ENCODE measurements at places on chromosomes 1 and 21.
A peak's percentile ranks its signal among the peaks of the same experiment; 100 is the strongest.

GRCh38 chr1:43441894-43442637 lies 11.7 kb downstream of the HYI start:
- no peak for DNase-seq

DNA sequence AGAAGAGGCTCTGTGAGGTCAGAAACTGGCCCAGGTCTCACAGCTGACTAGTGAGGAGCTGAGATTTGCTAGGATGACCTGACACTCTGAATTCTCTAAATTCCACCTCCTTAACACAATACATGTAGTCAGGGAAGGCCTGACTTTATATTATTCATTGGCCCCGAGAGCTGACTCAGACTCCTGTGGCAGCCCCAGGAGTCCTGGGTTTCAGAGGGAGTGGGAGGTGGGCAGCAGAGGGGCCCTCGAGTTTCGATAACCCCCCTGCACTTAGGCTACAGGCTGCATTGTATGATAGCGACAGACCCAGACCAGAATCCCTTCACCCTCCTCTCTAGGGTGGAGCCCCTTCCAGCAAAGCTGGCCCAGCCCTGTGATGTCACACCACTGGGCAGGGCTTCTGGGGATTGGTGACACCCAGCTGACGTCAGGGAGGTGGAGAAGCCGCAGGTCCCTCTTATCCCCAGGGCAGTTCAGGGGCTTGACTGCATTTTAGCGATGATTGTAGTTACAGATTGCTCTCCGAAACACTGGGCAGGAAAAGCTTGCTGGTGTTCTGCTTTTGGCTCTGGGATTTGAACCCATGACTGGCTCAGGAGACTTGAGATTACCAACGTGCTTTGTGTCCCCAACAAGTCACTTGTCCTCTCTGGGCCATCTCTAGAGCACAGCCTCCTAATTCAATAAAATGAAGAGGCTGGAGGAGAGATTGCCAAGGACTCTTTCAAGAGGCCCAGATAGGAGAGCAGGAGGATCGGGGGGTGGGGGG lies 17.0 kb upstream of the GPR37L1 start:
- no peak for DNase-seq

DNA sequence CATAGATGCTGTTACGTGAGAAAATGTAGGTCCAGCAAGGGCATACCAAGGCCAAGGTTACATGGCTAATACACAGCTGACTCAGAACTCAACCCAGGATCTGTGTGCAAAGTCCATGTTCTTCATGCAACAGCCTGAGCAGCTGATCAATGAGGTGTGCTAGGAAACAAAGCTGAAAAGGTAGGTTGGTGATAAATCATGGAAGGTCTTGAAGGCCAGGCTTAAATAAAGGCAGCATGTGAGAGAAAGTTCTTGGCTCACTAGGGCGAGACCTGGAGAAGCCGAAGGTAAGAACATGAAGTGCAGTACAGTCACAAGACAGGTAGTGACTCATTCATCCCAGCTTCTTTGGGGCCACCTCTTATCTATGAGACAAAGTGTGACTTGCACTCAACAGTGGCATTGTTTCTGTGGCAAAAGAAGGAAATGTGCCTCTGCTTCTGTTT lies 33.4 kb downstream of the TLR5 start:
- no peak for DNase-seq

DNA sequence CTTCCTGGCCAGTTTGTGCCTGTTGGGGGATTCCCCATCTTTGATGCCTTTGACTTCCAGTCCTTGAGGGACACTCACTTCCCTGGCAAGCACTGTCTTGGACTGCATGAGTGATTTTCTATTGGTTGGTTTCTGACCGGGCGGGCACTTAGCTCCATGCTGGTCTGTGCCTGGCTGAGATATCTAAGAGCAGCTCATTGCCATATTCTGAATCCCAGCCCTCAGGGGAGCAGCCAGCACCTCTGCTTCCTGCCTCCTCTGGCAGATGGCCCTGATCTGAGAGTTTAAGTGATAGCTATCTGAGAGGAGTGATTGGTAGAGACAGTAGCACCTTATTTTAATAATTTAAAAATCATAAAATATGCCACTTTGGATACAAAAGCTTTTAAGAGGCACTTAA lies 52.5 kb downstream of the DISC1 start:
- no peak for DNase-seq

GRCh38 chr21:37358397-37358796 lies 8.2 kb upstream of the DYRK1A start:
- no peak for DNase-seq

DNA sequence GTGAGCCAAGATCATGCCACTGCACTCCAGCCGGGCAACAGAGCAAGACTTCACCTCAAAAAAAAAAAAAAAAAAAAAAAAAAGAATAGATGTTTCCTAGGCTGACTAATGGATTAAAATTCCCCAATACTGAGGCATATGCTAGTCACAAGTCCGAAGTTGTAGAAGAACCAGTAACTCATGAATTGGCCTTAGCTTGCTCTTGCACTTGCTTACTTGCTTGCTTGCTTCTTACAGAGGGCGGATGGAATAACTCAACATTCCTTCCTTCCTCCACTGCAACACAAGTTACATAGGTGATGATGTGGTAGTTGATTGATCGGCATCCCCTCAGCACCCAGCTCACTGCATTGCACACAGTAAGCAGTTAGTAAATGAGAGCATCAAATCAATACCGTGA lies 2.8 kb upstream of the TARS2 start:
- DNase-seq, result no peak

GRCh38 chr1:150760013-150760412 lies 5.6 kb downstream of the CTSS start:
- DNase-seq, result no peak

- DNase-seq, result no peak
These were observed 4.8 kb downstream of the CD53 start for GRCh38 chr1:110877776-110878175.

GRCh38 chr1:208251015-208251414 lies 6.8 kb upstream of the PLXNA2 start:
- no peak for DNase-seq

- no peak for DNase-seq
These were observed 1.4 kb downstream of the ACKR1 start for GRCh38 chr1:159206110-159206509.

GRCh38 chr1:184813528-184814089 lies 59.0 kb upstream of the EDEM3 start:
- no peak for DNase-seq

DNA sequence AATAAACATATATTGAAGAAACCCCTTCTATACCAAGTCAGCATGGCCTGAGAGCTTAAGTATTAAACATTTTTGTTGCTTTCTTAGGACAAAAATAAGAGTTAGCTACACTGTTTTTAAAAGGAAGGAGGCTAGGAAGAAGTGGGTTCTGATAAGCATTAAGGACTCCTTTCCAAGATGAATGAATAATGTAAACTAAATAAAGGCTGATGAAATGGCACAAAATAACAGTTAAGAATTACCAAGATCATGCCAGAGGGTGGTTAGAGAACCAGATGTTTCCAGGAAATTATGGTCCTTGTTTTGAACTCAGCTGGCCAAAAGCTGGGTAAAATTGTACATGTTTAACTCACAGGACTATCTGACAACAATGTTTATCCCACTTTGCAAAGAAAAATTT lies 114.1 kb upstream of the ETS2 start:
- no peak for DNase-seq

- peak; percentile 54 for DNase-seq
These were observed at the start of gene MIA3 for GRCh38 chr1:222618001-222618879. Gene MIA3, plus strand, starts transcription at chr1:222618097. Its CDS starts 14 bp downstream, at chr1:222618111.

GRCh38 chr1:52553362-52554266 lies 722 bp upstream of the TUT4 start:
- peak; percentile 92 for DNase-seq

- no peak for DNase-seq
These were observed 36.3 kb downstream of the PTGFRN start for GRCh38 chr1:116945996-116946395.

- DNase-seq, result no peak
These were observed 35.1 kb upstream of the LBR start for GRCh38 chr1:225462714-225463574.

DNA sequence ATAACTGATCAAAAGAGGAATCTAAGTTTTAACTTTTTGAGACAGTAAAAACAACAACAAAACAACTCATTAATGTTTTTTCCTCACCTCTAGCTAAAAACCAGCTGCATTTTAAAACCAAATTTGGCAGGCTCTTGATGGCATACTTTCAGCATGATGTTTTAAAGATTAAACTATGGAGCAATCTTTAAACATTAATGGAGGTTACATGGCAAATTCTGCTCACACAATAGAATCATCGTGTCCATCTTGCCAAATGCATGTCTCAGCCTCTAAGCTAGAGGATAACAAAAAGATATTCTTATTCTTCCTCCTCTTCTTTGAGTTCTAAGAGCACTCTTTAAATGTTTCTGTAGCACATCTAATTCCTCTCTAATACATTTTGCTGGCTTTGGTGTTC lies 579.8 kb upstream of the PKN2 start:
- no peak for DNase-seq

GRCh38 chr1:199691540-199691939 lies 336.0 kb upstream of the NR5A2 start:
- DNase-seq, result no peak

- no peak for DNase-seq
These were observed 8.4 kb upstream of the SMYD3 start for GRCh38 chr1:246515390-246516005.

DNA sequence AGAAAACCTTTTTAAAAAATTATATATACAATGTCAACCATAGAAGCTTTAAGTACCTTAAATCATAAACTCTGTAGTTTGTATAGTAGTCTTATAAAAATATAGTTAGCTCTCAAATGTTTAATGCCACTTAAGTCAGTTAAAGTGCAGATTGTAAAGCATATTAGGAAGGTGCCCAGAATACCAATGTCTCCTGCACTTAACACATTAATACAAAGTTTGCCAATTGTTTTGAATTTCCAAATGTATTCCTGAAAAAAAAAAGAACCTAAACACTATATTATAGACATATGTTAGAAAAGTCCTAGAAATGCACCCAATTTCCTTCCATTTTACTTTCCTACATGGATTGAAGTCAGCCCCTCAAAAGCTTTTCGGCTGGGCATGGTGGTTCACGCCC lies 12.1 kb downstream of the F3 start:
- DNase-seq, result no peak

DNA sequence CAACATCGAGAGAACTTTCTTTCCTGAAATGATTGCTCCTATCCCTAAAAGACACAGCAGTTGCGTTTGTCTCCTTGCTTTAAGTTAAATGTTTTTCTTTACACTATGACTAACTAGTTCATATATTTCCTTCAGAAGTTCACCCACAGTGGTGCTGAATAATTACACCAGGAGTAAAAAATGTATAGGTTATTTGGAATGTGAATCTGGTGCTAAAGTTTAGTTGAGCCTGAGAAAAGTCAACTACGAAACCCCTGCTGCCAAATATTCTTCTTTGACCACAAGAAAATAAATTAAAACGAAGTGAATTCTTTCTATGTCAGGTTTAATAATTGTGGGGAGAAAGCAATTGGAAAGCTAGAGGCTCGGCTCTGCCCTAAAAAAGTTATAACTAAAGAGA lies 52.8 kb downstream of the C4BPA start:
- no peak for DNase-seq

GRCh38 chr1:168224991-168225390 lies 813 bp upstream of the SFT2D2 start:
- no peak for DNase-seq

DNA sequence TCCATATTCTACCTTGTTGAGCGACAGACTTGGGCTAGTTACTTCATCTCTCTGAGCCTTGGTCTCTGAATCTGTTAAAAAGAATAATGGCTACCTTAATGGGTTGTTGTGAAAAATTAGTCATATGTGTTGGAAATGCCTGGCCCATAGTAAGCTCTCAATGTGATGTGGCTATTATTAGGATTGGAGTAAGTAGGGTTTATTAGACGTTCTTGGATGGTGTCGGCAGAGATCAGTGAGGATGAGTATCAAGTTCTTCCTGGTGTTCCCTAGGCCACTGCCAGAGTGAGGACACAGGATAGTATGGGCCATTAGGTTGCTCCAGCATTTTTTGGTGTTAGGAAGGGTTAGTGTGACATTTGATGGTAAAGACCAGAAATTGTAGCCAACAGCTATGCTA lies 121.1 kb upstream of the DUSP10 start:
- no peak for DNase-seq

DNA sequence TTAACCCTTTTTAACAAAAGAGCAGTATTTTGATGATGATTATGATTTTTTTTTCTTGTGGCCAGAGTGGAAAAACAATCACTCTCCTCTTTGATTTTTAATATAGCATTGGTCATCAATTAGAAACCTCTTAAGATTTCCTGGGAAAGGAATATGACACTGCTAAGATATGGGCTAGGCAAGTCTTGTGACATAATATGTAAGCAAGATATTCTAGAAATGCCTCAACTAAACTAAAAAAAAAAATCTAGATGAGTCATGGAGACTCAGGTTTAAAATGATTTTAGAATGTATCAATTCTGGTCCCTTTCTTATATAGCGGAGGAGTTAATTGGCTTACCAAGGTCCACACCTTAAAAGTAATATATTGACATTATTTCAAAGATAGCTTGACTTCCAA lies 60.3 kb upstream of the JUN start:
- DNase-seq, result no peak

- DNase-seq, result no peak
These were observed 640.7 kb upstream of the PTBP2 start for GRCh38 chr1:96080925-96081324.

- DNase-seq, result no peak
These were observed 1000.6 kb upstream of the PRMT6 start for GRCh38 chr1:106055855-106056254.

DNA sequence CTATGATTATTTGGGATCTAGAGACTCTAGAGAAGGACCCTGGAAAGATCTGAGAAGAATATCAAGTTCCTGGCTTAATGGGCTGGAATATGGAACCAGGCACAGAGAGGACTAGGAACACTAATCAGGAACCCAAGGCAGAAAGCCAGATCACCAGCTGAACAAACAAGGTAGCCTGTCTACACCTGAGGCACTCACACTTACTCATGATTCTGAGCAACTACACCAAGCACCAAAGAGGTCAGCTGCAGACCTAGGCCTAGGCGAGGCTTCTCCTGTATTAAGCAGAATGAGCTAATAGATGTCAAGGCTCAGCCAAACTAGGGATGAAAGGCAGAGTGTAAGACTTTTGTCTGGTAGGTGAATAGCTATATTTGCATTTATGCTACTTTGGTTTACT lies 368.1 kb downstream of the LTN1 start:
- no peak for DNase-seq

DNA sequence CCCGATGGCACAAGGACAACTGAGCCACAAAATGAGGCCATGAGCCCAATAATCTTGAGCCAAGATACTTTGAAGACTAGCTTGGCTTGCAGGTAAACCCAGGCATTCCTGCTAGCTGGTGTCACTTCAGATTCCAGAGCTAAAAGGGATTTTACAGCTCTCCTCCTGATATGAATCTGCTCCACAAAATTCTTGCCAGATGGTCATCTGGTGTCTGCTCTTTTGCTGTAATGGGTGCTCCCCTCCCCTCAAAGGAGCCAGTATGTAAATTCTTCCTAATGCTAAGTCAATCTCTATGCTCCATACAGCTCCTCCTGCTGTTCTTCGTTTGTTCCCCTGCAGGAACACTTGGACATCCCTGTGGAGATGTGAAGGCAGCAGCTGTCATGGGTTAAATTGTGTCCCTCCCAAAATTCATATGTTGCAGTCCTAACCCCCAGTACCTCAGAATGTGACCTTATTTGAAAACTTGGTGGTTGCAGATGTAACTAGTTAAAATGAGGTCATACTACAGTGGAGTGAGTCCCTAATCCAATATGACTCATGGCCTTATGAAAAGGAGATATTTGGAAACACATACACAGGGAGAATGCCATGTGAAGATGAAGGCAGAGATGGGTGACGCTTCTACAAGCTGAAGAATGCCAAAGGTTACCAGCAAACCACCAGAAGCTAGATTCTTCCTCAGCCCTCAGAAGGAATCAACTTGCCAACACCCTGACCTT lies 180.6 kb upstream of the PALMD start:
- DNase-seq, result no peak

Data from CD4-positive, alpha-beta T cell treated with Interferon alpha-2 for 1 hour (primary cell).